ENCODE measurements at places on chromosomes 5 and 9.

GRCh38 chr5:1354576-1354975, 9.7 kb upstream of the CLPTM1L start:
- no peak for DNase-seq

- DNase-seq = no peak
Observed at GRCh38 chr5:80408484-80409366, 861 bp downstream of the ZFYVE16 start.

DNA sequence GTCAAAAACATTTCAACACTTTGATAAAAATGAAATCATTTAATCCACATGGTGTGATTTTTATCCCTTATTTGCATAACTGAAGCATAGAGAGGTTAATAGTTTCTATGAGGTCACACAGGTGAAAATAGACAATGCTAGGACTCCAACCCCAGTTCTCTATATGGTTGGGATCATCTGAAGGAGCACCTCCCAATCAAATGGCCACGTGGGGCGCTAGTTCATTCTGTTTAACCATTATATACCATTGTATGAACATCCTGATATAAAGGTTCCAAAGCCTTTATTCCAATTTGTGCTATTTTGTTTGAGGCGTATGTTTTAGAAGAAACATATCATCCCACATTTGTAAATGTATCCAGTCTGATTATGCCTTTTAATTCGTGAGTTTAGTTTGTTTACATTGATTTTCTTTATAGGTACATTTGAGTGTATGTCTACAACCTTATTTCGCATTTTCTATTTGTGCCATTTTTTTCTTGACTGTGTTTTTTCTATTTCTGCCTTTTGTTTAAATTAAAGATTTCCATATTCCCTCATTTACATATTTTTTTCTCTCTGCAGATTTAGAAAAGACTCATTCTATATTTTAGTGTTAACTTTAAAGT, 1092.0 kb downstream of the MAT2B start:
- DNase-seq = no peak

DNA sequence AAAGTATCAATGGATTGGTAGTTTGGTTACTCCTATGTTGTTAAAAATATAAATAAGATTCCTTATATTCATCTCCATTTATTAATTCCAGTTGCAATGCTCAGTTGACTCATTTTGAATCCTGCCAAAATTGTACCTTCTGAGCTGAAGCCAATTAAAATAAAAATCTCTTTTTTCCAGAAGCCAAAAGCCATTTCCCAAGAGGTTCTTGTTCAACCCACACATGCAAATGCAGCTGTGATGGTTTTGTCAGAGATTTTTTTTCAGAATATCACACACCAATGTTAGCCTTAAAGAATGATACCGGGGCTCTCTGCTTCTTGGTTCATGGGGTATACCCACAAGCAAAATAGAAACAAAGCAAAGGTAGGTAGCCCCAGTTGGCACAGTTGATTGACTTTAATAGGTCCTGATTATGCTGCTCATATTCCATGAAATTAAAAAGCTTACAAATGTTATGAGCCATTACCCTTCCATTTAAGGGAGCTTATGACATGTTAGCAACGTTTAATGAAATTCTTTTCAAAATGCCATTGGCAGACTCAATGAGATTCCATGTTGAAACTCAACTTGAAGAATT, 208.0 kb downstream of the SGCD start:
- no peak for DNase-seq

- no peak for DNase-seq
Observed at GRCh38 chr9:123816817-123817472, 113.0 kb downstream of the DENND1A start.

DNA sequence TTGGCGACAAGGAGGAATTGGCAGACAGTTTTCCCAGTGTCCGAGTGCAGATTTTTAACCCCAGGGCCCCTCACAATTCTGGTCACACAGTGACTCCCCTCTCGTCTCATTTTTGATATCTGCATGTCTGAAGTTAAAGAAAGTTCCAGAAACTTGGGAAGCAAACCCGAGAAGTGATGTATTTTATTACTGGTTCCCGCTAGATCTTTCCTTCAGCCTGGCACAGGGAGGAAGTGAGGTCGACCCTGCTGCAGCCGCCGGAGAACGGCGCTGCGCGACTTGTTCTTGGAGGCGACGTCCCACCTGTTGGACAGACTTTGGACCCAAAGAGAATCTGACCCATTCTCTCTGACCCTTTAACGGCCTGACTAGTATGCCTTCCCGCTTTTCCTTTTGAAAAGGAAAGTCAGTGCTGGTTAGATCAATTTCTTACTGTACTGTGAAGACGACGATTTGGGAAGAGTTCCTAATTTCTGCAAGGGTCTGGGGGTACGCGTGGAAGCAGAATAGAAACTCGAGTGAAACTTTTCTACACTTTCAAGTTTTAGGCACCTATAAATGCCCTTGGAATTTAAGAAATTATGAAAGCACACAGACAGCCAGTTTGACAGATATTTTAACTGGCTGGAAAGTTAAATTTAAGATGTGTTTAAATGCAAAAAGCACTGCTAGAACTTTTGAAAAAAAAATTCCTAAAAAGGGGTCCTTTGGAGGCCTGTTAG, 744 bp downstream of the OTULIN start:
- no peak for DNase-seq

- no peak for DNase-seq
Observed at GRCh38 chr5:113022661-113023060, 46.1 kb downstream of the DCP2 start.

- DNase-seq = no peak
Observed at GRCh38 chr9:3180696-3181048, 336.8 kb upstream of the PUM3 start.

All from cortex of kidney (tissue), 1 donor.